CD4-positive, alpha-beta T cell (primary cell): ENCODE measurements at places on chromosomes 6 and 20.

- DNase-seq = no peak
Measured at GRCh38 chr6:143058987-143059386, 1.7 kb upstream of the AIG1 start.

DNA sequence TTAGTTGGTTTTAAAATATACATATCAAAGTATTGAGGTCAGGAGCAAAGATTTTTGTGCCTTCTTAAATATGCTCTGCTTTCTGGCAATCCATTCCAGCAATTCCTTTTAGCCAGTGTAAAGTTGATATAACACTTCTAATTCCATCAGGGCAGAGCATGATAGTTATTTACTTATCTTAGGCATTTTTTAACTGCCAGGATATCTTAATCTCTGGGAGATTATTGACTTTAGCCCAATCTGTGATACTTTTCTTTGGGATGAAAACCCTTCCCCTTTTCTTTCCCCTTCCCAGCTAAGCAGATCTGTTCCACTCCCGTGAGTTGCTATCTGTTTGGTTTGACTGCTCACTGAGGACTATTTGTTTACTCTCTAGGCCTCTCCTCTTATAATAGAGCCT lies 168.7 kb upstream of the RSPO3 start:
- DNase-seq = no peak

DNA sequence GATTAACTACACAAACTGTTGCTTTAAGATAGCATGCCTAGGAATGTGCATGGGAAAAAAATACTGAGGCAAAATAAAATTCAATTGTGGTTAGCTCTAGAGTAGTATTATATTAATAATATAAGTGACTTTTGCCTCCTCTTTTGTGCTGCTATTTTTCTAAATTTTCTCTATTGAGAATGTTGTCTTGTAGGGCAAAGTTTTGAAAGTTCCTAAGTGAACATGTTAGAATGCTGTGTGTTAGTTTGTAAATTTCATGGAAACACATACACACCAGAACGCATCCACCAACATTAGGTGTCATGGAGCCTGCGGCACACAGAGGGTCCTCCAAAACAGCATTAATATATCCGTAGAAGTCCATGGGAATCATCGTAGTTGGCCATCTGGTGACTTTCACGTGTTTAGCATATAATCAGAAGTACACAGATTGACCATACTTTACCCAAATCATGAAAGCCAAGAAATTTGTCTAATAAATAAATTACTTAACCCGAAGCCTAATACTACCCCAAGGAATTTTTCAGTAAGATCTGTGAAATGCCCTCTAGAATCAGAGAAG lies 25.6 kb downstream of the ARHGAP18 start:
- DNase-seq = no peak

DNA sequence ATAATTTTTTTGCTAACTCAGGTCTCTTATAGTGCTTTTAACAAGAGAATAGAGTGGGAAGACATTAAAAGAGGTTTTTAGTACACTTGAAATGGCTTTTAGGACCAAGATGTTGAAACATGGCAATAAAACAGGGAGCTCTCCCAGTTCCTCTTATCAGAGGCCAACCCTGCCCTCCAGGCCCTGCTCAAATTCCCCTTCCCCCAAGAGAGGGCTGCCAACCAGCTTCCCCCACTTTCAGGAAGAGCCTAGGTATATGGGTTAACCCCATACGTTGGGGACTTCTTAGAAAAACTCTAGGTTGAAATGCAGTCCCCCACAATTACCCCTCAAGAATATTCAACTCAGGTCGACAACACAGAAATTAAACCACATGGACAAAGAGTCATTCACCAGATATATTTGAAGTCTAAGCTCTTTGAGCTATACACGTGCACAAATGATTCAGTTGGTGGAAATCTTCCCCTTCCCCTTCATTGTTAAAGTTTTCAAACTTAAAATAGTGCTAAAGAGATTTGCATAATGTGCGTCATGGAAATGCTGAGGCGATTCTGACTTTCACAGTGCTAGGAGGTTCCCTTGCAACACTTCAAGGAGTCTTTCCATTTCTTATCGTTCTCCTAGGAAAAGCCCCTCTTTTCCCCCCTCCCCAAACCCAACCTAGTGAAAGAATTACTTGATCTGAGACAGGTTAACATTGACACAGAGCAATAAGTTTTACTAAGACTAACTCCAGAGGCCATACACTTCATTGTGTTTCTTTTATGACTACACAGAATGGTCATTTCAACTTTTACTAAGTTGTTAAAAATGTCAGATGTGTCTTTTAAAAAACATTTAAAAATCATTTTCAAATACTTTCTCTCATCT lies 49.8 kb upstream of the ENPP5 start:
- no peak for DNase-seq

- no peak for DNase-seq
Measured at GRCh38 chr6:66189915-66190314, 482.9 kb upstream of the EYS start.

- no peak for DNase-seq
Measured at GRCh38 chr20:47167846-47168245, 188.7 kb downstream of the ZMYND8 start.

DNA sequence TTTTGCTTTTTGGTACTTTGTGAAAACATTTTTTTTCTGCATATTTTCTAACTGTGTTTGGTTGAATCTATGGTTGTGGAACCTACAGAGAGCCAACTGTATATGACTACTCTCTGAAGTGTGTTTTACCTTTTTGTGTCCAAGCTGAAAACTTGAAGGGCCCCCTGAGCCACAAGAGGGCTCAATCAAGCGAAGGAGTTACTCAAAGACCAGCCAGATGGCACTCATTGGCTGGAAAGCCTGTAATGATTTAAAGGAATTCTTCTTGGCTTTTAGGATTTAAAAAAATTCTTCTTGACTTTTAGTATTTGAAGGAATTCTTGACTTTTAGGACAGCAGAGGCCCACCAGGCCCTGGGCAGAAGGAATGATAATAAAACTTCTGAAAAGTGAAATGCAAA lies 27.0 kb upstream of the ECI2 start:
- no peak for DNase-seq

DNA sequence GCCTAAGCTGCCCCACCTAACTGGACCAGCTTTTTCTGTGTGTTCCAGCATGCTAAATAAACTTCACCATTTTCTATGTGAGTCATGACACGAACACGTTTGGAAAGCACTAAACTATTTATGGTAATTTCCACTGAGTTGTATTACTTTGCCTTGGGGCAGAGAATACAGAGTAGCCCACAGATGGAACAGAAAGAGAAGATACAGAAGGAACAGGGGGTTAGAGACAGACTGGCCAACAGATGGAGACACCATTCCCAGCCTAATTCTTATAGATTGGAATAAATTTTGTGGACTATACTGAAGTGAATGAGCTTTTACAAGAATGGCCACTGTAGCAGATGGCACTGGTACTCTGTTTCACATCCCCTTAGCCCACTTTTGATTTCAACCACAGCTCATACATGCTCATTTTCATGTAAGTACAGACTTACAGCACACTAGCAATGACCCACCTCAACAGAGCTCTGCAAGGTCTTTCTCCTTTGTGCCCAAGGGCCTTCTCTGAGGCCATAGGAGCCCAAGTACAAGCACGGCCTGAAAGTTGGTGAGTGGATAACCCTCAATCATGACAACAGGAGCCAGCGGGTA lies 13.1 kb upstream of the NT5DC1 start:
- DNase-seq = no peak

GRCh38 chr20:19807191-19807945 lies 49.3 kb downstream of the RIN2 start:
- DNase-seq = no peak

DNA sequence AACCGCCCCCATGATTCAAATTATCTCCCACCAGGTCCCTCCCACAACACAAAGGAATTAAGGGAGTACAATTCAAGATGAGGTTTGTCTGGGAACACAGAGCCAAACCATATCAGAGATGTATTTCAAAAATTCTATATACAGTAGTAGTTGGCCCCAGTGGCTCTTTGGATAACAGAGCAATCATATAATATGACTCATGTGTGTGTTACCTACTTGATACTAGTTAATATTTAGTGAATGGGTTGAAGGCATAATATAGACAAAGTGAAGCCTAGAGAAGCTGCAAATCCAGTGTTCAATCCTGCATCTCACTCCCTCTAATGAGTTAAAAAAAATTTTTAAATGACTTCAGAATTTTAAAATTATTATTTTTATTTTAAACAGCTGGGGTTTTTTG lies 43.2 kb downstream of the KAT14 start:
- DNase-seq = no peak

- no peak for DNase-seq
Measured at GRCh38 chr20:46724343-46724959, 15.0 kb downstream of the SLC2A10 start.

GRCh38 chr6:108102965-108103364 lies 28.4 kb upstream of the OSTM1 start:
- no peak for DNase-seq

GRCh38 chr6:169800668-169801395 lies 49.4 kb downstream of the ERMARD start:
- DNase-seq = no peak

DNA sequence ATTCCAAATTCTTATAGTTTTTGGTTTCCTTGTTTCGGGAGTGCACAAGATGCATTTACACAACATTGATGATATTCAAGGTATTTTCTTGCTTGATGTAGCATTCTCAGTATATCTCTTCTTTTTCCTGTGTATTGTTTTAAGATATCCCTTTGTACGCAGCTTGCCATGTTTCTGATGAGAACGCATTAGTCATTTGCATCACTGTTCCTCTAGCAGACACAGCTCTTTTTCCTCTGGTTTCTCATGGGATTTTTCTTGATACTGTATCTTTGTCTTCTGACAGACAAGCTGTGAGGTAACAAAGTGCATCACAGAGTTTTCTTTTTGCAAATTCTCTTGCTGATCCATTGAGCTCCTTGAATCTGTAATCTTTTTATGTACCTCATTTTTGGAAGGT lies 146.4 kb downstream of the SLC22A3 start:
- no peak for DNase-seq

DNA sequence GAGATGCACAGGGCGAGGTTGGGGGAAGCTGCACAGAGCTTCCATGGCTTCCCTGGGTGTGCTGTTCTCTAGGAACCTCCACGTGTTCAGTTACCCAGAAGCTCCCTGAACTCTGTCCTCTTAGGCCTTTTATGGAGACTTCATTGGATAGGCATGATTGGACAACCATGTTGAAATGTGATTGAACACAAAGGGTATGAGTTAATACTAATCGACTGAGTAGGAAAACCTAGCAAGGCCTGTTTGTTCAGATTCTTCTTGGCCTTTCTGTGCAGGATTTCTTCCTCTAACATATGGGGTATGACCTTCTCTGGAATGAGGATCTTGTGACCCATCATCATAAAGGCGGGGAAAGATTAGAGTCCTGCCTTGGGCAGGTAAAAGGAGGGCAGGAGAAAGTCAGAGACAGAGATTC lies 70.7 kb upstream of the SMIM29 start:
- DNase-seq = no peak

- no peak for DNase-seq
Measured at GRCh38 chr20:23520185-23520584, 29.3 kb downstream of the CST8 start.

- DNase-seq = no peak
Measured at GRCh38 chr20:17896193-17896723, 72.3 kb downstream of the SNX5 start.

DNA sequence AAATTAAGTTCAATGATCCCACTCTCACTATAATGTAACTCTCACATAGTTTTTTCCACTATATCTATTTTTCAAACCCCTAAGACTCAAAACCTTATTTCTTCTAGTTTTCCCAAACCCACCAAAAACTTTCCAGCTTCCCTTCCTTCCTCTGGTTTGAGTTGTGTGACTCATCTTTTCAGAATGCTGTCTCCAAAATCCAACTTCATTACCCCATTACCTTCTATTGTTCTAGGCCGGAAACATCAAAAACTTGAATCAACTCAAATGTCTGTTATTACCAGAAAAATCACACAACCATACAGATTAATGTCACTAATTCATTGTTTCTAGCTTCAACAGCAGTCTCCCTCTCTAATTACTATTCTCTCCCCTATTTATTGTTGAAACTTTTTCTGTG lies 1090.3 kb downstream of the HACE1 start:
- DNase-seq = no peak

DNA sequence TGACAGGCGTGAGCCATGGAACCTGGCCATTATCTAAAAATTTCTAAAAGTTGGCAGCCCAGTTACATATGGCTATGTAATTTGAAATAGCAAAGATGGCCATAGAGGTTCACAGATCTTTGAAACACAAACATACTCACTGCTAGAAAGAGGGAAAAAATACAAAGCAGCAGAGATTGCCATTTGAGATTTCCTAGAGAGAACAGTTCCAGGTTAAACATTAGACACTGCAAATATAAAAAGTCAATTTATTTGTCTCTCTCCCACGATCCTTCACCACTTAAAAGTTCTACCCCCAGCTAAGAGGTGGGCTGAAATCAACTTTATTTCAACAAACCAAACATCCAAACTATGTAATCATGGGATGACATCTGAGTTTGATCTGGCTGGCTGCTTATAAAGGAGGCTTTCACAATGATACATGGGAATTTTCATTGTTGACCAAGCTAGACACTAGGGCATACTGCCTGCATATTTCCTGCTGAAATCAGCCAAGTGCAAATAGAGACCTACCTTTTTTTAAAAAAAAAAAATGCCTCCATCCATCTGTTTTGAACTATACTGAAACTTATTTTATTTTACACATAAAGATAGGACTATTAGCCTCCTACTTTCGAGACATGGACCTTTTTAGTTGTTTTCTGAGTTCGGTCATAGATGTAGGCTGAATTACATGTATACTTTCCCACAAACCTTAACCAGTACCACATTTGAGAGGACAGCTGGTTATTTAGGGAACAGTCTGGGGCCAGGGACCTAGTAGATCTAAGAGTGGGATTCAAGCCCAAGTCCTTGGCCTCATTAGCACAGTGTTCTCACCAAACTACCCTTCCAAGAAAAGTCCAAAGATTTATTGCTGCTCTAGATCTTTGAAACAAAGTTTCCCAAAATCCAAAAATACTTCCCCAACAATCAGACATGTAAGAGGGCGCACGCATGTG lies 16.6 kb downstream of the DCDC2 start:
- no peak for DNase-seq

- no peak for DNase-seq
Measured at GRCh38 chr6:139296927-139297326, 5.1 kb upstream of the TXLNB start.

DNA sequence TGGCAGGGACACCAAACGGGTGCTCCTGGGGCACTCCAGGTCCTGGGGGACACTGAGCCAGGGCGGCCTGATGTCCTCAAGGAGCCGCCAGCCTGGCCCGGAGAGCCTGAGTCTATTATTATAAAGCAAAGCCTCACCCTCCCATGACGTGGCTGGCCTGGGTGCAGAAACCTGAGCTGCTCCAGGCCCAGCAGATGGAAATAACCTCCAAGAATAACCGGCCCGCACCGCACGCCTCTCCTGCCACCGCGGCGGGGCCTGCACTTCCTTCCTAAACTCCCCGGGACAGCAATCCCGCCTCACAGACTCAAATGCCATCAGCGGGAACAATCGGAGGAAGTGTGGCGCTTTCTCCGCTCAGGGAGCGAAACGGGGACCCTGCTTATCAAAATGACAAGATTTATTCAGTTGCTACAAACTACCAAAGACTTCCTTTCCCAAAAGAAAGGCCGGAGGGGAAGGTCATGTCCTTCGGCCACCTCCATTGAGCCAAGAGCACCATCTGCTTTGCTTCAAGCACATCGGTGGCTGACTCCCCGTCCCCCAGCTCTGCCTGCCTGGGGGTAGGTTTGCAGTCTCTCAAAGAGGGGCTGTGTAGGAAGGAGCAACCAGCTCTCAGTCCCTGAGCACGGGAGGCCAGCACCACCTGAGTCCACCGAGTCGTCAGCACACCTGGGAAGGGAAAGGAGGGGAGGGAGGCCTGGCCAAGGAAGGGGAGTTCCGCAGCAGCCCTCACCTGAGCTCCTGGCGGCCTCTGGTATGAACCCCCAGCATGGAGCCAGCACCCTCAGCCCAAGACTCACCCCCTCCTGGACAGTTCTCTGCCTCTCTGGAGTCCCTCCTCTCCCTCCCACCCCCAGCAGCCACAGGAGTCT lies 78.6 kb upstream of the QKI start:
- no peak for DNase-seq
